Thoracic aorta endothelial cell (primary cell): ENCODE measurements at places on chromosomes 5 and 9. TPM values are rescaled to one million over a fixed set of nuclear protein-coding genes. Genes with fewer than 3 reads are reported as not detected.

The AGXT2 gene
- total RNA-seq, result not detected in 2 replicates

The SLC36A3 gene
- total RNA-seq, result not detected in 2 replicates

The SLC9A3 gene
- 1.5 and 1.7 TPM in 2 replicates for total RNA-seq

The HRCT1 gene
- 2.0 and 2.7 TPM in 2 replicates for total RNA-seq

The KLF9 gene
- 27.7 and 39.8 TPM in 2 replicates for total RNA-seq

The BARHL1 gene
- not detected in 2 replicates for total RNA-seq

The PDE6A gene
- not detected in 2 replicates for total RNA-seq

The IFNK gene
- total RNA-seq, result not detected in 2 replicates

The CBY3 gene
- total RNA-seq, result not detected in 2 replicates

The NRG2 gene
- total RNA-seq, result 0.27 and 0.93 TPM in 2 replicates

The ZNF658 gene
- total RNA-seq, result 5.5 and 6.1 TPM in 2 replicates

The SLC1A1 gene
- total RNA-seq, result 27.1 and 36.8 TPM in 2 replicates

The LCN1 gene
- total RNA-seq, result not detected in 2 replicates

The DOCK2 gene
- total RNA-seq, result under 0.01 and 0.07 TPM in 2 replicates

The C9orf153 gene
- total RNA-seq, result 0.22 and 0.27 TPM in 2 replicates

The IFNA21 gene
- total RNA-seq, result not detected in 2 replicates

The NIPBL gene
- total RNA-seq, result 46.3 and 49.5 TPM in 2 replicates

The LCNL1 gene
- not detected in 2 replicates for total RNA-seq

The DRD1 gene
- total RNA-seq, result not detected in 2 replicates

The OSMR gene
- 23.7 and 59.1 TPM in 2 replicates for total RNA-seq

The DNM1 gene
- total RNA-seq, result 0.57 and 0.66 TPM in 2 replicates
